ENCODE measurements at places on chromosomes 16 and 17. TPM values are rescaled to one million over a fixed set of nuclear protein-coding genes. Genes with fewer than 3 reads are reported as not detected.

Gene SMIM36
- not detected for total RNA-seq

GRCh38 chr16:48235058-48235555, 9.0 kb upstream of the LONP2 start:
- DNase-seq: no peak

Gene TBX6
- 4.9 TPM for total RNA-seq

Gene RASL10B
- 1.7 TPM for total RNA-seq

DNA sequence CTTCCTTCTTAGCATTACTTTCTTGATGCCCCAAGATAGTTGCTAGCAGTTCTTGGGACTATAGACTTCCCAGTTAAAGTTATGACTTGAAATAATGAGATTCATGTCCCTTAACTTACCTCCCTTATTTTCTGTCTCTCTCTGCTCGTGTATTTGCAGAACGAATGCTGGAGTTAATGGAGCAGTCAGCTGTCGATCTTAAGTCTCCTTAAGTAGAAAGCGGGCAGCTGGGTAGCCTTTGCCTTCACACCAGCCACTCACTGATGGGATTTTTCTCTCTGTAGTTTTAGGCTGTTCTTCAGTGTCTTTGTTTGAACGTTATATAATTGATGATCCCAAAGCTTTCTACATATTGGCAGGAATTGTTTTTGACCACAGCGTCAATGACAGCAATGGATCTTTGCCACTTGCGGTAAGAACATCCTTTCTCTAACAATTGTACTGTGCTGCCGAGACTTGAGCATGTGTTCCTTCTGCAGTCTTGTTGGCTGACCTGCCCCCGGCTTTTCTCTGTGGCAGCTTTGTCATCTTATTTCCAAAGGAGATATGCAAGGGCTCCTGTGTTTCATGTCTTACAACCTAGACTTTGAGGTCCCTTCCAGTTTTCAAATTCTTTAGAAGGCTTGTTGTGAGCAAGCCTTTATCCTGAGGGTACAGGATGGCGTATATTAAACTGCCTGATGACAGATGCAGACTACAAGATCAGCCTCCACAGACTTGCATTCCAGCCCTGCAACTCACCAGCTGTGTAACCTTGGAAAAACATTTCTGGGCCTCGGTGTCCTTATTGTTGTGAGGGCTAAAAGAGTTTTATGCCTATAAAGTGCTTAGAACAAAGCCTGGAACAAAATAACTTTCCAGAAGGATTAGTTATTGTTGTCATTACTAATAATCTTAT, 25.1 kb upstream of the ABCA3 start:
- DNase-seq: no peak

Gene DHRS7C
- not detected for total RNA-seq

GRCh38 chr16:695355-696089, 5.3 kb upstream of the WDR24 start:
- no peak for DNase-seq

DNA sequence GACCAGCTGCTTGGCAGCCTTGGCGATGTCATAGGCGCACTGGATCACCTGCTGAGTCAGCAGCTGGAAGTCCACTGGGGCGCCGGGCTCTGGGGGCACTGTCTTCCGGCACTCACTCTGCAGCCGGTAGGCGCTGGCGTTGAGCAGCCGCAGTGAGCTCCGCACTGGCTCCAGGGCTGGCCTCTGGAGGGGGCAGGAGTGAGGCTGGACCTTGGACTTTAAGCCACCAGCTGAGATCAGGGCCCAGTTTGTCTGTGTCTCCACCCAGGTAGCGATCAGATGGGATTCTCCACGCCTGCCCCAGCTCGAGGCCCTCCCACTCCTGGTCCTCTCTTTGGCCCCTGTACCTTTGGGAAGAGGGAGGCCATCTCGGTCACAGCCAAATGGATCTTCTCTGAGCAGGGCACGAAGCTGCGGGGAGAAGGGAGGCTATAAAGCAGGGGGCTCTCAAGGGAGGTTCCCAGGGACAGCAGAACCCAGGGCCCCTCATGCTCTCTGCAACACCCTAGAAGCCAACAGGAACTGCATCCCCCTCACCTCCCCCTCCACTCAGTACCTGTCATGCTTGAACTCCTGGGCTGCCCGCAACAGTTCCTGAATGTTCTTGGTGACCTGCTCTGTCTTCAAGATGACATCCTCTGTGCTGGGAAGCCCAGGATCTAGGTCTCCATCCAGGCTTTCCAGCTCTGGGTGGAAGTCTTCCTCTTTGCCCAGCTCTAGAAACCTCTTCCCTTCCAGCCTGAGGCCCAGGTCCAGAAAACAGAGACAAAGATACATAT, 6.4 kb downstream of the TP53I13 start:
- DNase-seq: peak; percentile 54

Gene CEMP1
- total RNA-seq: 3.9 TPM

GRCh38 chr16:2845116-2845515, 12.9 kb downstream of the PRSS22 start:
- no peak for DNase-seq

GRCh38 chr16:454397-454940, 29.0 kb downstream of the RAB11FIP3 start:
- DNase-seq: no peak

Gene HS3ST3B1
- 17.2 TPM for total RNA-seq

Gene MYO1C
- total RNA-seq: 116 TPM

- no peak for DNase-seq
Measured at GRCh38 chr16:89161763-89162713, 9.5 kb upstream of the CDH15 start.

DNA sequence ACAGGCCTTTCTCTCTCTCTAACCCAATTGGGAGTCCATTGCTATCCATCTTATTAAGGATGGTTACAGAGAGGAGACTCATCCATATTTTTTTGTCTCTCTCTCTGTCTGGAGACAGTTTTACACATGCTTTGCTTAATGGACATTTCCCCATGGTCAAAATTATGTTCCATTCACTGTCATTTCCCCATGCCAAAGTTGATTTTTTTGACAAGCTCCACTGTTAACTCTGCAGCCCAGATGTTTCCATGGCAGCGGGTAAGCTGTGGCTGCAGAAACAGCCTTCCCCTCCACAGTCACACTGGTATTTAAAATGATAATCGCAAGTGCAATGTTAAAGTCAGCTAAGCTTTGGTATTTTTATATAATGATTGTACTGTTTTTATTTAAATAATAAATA, 63.9 kb upstream of the HLF start:
- no peak for DNase-seq

DNA sequence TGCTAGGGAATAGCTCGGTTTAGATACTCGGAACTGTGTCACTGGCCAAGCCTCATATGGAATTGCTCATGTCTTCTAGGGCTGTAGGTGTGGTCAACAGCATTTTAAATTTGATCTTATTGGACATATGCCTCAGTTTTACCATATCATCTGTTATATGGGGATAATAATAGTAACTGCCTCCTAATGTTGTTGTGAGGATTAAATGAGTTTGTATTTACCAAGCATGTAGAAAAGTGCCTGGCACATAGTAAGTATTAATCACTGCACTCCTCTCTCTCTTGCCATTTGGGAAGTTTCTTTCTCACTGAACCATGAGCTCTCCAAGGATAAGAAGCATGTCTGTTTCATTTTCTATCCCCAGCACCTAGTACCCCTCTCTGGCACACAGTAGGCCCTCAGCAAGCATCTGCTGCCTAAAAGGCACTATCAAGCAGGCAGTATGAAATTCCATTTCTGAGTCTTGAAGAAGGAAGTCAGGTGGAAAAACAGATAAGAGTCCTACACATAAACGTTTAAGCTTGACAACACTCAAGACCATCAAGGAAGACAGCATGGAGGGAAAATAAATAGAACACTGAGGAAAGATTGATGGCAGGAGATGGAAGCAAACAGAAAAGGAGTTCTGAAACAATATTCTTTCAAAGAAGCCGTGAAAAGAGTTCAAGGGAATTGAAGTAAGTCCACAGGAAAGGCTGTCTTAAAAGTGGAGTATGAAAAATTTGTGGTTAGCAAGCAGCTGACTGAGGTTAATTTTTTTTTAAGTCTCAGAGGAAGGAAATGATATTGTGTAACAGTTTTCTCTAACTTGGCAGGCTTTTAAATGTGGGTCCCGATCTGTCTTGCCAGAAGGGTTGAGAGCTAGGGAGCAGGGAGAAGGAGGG, 2.2 kb upstream of the ATP6V0A1 start:
- no peak for DNase-seq

DNA sequence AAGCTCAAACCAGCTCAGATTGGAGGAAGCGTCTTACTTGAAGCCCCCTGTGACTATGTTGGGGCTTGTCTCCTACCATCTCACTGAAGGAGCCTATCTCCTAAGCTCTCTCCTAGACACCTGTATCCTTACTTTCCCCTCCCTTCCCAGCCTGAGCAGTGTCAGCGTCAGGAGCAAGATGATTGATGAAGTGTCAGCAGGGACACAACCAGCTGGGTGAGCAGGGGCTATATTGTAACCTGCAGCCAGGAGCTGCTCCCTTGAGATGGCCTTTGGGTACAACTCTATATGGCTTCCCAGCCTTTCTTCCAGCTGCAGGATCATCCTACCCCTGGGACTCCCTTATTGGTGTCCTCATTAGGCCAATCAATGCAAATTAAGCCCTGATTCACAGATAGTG, 83.2 kb upstream of the HSBP1 start:
- no peak for DNase-seq

GRCh38 chr17:28862561-28862960, 7.7 kb downstream of the ERAL1 start:
- no peak for DNase-seq

Gene FBXW10
- total RNA-seq: not detected

DNA sequence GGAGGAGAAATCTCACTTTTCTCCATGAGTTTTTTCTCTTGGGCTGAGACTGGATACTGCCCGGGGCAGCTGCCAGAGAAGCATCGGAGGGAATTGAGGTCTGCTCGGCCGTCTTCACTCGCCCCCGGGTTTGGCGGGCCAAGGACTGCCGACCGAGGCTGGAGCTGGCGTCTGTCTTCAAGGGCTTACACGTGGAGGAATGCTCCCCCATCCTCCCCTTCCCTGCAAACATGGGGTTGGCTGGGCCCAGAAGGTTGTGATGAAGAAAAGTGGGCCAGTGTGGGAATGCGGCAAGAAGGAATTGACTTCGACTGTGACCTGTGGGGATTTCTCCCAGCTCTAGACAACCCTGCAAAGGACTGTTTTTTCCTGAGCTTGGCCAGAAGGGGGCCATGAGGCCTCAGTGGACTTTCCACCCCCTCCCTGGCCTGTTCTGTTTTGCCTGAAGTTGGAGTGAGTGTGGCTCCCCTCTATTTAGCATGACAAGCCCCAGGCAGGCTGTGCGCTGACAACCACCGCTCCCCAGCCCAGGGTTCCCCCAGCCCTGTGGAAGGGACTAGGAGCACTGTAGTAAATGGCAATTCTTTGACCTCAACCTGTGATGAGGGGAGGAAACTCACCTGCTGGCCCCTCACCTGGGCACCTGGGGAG, 19.1 kb downstream of the NGFR start:
- DNase-seq: no peak

DNA sequence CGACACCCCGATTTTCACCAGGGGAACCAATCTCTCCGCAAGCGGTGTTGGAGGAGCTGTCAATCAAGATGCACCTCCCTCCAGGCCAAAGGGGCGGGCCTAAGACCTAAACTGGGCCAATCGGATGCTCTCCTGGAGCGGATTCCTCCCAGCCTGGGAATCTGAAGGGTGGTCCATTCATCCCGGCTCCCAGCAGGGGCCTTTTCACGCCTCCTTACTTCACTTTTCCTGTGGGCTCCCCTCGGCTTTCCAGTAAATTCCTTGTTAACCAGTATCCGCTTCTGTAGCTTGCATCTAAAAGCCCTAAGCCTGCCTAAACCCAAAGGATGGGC, 17.1 kb downstream of the C16orf74 start:
- DNase-seq: no peak

Gene SEZ6L2
- total RNA-seq: 0.98 TPM

DNA sequence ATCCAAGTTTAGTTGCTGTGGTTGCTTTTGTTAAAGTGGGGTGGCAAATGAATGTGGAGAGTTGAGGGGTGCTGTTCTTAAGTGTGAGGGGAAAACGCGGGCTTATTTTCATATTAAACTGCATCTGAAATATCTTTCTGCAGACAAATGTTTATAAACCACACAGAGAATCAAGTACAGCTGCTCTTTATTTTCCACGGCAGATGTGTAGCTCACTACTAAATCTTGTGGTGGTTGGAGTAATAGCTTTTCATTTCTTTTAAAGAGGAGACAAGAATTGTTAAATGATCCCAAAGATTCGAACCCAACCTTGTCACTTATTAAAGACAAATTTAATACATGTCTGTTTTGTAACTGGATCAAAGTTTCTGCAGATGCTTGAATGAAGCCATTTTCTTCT, 2.1 kb downstream of the CLTC start:
- no peak for DNase-seq

Gene CBFA2T3
- 2.7 TPM for total RNA-seq

Gene ENKD1
- 10.1 TPM for total RNA-seq

GRCh38 chr17:21241564-21241963, 11.6 kb downstream of the NATD1 start:
- DNase-seq: no peak

- no peak for DNase-seq
Measured at GRCh38 chr16:69834807-69835466, 72.8 kb downstream of the WWP2 start.

DNA sequence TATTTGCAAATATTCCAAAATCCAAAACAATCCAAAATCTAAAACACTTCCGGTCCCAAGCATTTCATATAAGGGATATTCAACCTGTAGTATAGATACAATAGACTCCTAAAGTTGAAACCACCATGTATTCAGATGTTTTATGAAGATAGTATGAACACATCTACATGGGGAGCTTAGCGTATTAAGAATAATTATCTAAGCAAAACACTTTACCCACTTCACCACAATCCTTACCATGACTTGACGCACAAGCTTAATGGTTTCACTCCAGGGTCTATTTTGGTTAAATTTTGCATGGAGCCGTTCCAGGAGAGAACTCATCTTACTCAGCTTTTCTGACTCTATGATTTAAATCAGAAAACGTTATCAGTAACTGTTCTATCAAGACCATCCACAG, 3.5 kb downstream of the MED1 start:
- no peak for DNase-seq

Gene CACNG5
- not detected for total RNA-seq

DNA sequence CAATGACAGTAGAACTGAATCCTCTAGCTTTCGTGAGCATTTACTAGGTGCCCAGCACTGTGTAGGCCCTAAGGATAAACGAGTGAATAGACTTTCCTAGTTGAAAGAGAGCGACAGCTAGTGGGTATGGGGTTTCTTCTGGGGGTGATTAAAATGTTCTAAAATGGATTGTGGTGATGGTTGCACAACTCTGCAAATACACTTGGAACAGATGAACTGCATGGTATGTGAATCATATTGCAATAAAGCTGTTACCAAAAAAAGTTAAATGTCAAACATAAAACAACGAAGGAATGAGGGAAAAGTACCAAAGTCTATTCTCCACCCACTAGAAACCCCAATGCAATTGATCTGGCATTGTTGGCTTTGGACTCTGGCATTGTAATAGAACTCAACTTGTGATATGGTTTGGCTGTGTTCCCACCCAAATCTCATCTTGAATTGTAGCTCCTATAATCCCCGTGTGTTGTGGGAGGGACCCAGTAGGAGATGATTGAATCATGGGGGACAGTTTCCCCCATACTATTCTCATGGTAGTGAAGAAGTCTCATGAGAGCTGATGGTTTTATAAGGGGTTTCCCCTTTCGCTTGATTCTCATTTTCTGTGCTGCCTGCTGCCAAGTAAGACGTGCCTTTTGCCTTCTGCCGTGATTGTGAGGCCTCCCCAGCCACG, 70.5 kb downstream of the MARF1 start:
- no peak for DNase-seq
